ENCODE measurements at places on chromosomes 5 and 9. TPM values are rescaled to one million over a fixed set of nuclear protein-coding genes. Genes with fewer than 3 reads are reported as not detected.

DNA sequence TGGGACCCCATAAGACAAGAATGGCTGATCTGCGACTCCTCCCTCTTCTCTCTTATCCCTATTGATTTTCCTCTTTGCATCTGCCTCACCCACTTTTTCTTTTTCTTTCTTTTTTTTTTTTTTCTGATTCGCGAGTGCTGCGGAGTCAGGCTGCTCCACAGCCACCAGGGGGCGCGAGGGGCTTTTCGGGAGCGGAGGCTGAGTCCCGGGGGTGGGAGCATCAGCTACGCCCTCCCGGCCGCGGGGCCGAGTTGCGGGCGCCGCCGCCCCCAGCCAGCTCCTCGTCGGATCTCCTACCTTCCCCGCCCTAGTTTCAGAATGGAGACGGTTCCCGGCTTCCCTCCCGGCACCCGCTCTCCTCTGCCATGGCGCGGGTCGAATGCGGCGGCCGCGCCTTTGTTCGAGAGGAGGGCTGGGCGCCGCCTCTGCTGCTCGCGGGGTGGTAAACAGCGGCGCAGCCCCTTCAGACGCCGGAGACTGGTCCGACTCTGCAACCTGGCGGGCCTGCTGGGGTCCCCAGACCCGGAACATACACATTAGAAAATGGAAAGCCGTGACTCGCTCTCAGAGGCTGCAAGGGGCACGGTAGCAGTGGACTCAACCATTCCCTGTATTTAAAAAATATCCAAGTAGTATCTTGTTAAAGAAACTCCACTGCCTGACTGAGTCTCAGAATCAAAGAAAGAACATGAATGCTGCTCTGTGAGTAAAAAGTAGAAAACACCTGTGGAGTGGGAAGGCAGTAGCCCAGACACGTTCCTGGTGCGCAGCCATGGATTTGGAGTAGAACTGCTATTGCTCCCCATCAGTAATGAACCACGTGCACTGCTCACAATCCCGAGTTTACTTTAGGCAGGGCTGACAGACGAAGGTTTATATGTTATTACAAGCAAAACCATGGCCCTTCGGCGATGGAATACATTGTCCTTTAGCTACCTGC, 55.7 kb downstream of the DPYSL3 start:
- peak overlapping the region; percentile 90 for H3K4me3 ChIP-seq
- H3K27ac ChIP-seq: peak overlapping the region; percentile 89
- no peaks in the 10 kb centered on the region for H3K36me3 ChIP-seq
- peaks cover 23% of the 10 kb centered on the region for H3K4me1 ChIP-seq
- H3K27me3 ChIP-seq: no peaks in the 10 kb centered on the region

GRCh38 chr9:91291866-91292265, 69.9 kb downstream of the AUH start:
- no peak overlapping the region for H3K4me3 ChIP-seq
- H3K4me1 ChIP-seq: no peaks in the 10 kb centered on the region
- H3K27me3 ChIP-seq: no peaks in the 10 kb centered on the region

GRCh38 chr9:106639873-106640568, 222.9 kb upstream of the ZNF462 start:
- H3K27me3 ChIP-seq: no peaks in the 10 kb centered on the region
- no peak overlapping the region for H3K4me3 ChIP-seq
- H3K4me1 ChIP-seq: no peaks in the 10 kb centered on the region
- H3K27ac ChIP-seq: no peak overlapping the region
- DNase-seq: no peak
- no peaks in the 10 kb centered on the region for H3K36me3 ChIP-seq

DNA sequence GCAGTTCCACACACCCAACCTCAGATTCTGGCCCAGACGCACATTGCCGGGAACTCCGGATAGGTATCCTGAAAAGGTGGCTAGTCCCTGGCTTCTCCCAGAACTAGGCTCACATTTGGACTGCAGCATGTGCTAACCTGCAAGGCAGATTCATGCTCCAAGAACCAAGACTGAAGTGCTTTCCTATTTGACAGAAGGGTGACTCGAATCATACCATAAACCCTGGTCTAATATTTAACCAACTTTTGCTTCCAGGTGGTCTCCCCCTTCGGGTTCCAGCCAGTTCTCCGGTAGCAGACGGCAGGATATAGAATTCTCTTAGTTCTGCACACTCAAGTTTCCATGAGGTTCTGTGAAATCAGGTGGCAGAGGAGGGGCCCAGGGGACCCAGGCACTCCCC, 7.6 kb downstream of the PTGES start:
- no peaks in the 10 kb centered on the region for H3K36me3 ChIP-seq
- no peak for DNase-seq
- no peak overlapping the region for H3K4me3 ChIP-seq
- peaks cover 5% of the 10 kb centered on the region for H3K4me1 ChIP-seq

GRCh38 chr9:113492343-113493202, 29.0 kb downstream of the RGS3 start:
- H3K27ac ChIP-seq: peak overlapping the region; percentile 19
- DNase-seq: no peak
- H3K4me3 ChIP-seq: no peak overlapping the region
- no peaks in the 10 kb centered on the region for H3K27me3 ChIP-seq
- peaks cover 13% of the 10 kb centered on the region for H3K4me1 ChIP-seq

DNA sequence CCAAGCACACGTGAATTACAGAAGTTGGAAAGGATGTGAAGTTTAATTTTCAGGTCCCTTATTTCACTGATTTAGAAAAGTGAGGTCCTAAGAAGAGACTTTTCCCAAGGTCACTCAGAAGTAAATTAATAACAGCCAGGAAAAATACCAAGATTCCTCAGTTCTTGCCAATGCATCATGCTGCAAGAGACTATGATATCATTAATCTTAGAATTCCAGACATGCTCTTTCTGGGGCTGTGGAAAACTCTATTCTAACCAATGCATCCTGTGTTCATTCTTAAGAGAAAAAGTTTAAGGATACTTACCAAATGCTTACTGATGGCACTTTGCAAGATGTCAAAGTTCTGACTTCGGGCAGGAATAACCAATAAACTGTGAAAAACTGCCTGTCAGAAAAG, 42.8 kb downstream of the TEX10 start:
- H3K36me3 ChIP-seq: peaks cover 4% of the 10 kb centered on the region
- H3K27me3 ChIP-seq: no peaks in the 10 kb centered on the region
- DNase-seq: no peak
- no peaks in the 10 kb centered on the region for H3K4me1 ChIP-seq
- no peak overlapping the region for H3K27ac ChIP-seq

GRCh38 chr5:96141749-96142148, 180.1 kb upstream of the ELL2 start:
- peaks cover 19% of the 10 kb centered on the region for H3K4me1 ChIP-seq
- DNase-seq: no peak
- no peaks in the 10 kb centered on the region for H3K36me3 ChIP-seq
- H3K4me3 ChIP-seq: no peak overlapping the region
- no peak overlapping the region for H3K27ac ChIP-seq

DNA sequence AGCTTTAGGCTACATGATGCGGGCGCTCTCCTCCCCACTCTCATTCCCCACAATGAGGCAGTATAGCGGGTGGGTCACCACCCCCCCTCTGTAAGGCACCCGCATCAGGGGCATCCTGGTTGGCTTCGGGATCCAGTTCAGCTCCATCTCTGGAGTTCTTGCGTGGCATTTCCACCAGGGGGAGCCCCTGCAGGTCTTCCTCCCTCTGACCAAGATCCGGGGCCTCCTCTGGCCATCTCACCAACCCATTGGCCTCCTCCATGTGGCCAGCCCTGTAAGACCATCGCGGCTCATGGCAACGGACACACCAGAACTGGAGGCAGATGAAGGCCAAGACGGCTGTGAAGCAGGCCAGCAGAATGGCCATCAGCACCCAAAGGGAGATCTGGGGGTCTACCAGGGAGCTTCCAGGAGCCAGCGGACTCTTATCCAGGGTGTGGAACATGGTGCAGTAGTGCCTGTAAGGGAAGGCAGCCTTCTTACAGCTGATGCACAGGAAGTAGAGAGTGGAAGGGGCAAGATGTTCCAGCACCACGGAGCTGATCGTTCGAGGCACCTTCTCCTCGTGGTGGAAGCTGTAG, 77.0 kb downstream of the CYFIP2 start:
- H3K27ac ChIP-seq: no peak overlapping the region
- no peaks in the 10 kb centered on the region for H3K36me3 ChIP-seq
- no peaks in the 10 kb centered on the region for H3K4me1 ChIP-seq

- H3K4me1 ChIP-seq: no peaks in the 10 kb centered on the region
- no peak overlapping the region for H3K27ac ChIP-seq
- no peaks in the 10 kb centered on the region for H3K36me3 ChIP-seq
- DNase-seq: peak; percentile 81
- no peak overlapping the region for H3K4me3 ChIP-seq
- H3K27me3 ChIP-seq: no peaks in the 10 kb centered on the region
These were observed 316.3 kb downstream of the MCTP1 start for GRCh38 chr5:94968507-94969095.

DNA sequence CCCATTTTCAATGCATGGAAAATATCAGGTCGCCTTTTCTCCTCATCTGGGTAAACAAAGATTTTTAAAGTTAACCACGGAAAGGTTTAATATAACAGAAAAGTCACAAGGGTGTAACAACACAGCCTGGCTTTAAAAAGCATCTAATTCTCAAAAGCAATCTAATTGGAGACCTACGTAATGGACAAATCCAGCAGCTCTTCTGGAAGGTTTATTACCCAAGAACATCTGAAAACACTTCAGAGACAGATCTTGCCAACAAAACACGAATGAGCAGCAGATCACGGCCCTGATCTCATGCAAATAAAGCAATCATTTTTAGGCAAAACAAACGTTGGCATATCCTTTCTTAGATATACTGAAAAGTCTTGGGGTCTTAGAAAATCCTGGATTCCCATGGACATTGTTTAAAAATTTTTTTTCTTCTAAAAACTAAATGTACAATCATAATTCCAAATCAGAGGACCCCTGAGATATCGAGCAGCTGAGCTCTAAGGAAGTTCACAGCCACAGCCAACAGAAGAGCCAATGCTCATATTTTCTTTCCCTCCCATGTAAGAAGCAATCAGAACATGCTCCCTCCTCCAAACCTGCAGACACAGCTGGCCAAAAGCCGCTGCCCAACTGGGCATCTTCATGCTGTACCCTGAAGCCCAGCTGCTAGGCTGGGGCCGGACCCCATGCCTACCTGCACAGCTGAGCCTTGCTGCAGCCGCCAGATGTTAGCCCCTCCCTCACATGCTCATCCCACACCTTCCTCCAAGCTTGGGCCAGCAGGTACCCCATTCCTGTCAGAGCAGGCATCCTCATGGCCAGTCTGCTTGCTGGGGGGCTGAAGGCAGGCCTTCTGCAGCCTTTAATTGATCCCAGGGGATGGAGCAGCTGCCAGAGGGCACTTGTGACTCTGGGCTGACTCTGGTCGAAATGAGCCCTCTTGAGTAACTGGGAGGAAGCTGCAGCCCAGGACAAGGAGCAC, 11.2 kb downstream of the ANKS6 start:
- H3K27ac ChIP-seq: no peak overlapping the region
- DNase-seq: no peak

GRCh38 chr5:168390491-168390890, 95.8 kb upstream of the RARS1 start:
- no peaks in the 10 kb centered on the region for H3K4me1 ChIP-seq
- no peaks in the 10 kb centered on the region for H3K36me3 ChIP-seq
- DNase-seq: no peak
- no peaks in the 10 kb centered on the region for H3K27me3 ChIP-seq
- H3K27ac ChIP-seq: no peak overlapping the region

GRCh38 chr5:160253441-160253840, 24.1 kb downstream of the FABP6 start:
- H3K4me3 ChIP-seq: no peak overlapping the region
- H3K27ac ChIP-seq: no peak overlapping the region
- no peaks in the 10 kb centered on the region for H3K4me1 ChIP-seq
- no peak for DNase-seq

DNA sequence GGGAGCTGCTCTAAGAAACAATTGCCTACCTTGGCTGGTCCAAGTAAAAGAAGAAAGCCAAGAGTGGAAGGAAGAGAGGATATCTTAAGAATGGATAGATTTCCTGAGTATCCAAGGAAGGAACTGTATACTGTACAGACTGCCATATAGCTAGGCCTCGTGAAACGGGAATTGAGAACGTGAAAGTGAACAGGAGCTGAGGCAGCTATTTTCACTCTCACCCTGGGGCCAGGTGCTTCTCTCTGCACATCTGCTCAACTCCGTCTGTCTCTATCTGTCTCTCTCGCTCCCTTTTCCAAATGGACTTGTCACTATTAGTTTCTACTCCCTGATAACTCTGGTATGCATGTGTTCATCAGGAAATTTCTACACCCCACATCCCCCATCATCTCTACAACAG, 35.9 kb upstream of the TESK1 start:
- no peaks in the 10 kb centered on the region for H3K27me3 ChIP-seq
- no peaks in the 10 kb centered on the region for H3K36me3 ChIP-seq
- no peaks in the 10 kb centered on the region for H3K4me1 ChIP-seq
- H3K27ac ChIP-seq: no peak overlapping the region

DNA sequence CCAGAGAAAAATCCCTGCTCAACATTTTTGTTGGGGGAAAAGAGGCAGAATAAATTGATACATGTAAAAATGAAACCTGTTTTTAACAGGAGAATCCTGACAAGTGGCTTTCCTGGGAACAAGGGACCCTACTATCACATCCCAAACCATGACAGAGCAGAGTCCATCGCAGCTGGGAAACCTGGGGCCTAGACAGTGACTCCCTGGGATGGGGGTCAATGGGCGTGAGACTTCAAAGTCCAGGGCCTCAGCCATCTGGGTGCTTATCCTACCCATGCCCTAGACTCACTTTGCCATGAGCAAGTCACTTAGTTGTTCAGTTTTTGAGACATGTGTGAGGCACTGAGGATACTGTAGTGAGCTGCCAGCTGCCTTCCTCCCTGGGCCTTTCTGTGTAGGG, 5.7 kb downstream of the TCOF1 start:
- no peak overlapping the region for H3K4me3 ChIP-seq
- H3K4me1 ChIP-seq: peaks cover 6% of the 10 kb centered on the region
- H3K27ac ChIP-seq: no peak overlapping the region
- no peak for DNase-seq
- no peaks in the 10 kb centered on the region for H3K36me3 ChIP-seq

DNA sequence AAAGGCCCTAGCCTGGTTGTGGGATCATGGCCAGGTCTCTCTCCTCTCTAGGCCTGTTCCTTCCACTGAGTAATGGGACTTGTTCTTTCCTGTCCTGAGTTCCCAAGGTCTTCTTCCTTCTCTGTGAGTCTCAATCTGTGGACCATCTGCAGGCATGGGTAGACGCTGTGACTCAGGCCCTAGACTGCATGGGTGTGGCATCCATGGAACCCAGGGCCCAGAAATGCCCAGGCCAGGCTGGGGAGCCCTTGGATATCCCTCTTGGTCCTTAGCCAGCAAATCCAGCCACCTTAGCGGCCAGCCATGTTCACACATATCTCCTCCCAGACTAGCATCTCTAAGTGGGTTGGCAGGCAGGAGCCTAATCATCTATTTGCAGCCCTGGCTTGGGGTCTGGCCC, 2.3 kb upstream of the ACSL6 start:
- H3K4me1 ChIP-seq: no peaks in the 10 kb centered on the region
- H3K36me3 ChIP-seq: no peaks in the 10 kb centered on the region
- no peak overlapping the region for H3K27ac ChIP-seq
- no peak overlapping the region for H3K4me3 ChIP-seq
- peaks cover 70% of the 10 kb centered on the region for H3K27me3 ChIP-seq

GRCh38 chr5:114636271-114636670, 274.4 kb downstream of the KCNN2 start:
- H3K36me3 ChIP-seq: no peaks in the 10 kb centered on the region
- no peak overlapping the region for H3K27ac ChIP-seq
- H3K4me1 ChIP-seq: no peaks in the 10 kb centered on the region
- no peak overlapping the region for H3K4me3 ChIP-seq

HTR4 gene
- 0.29 TPM for polyA plus RNA-seq

ZFAND5 gene
- 208 TPM for polyA plus RNA-seq

SPATA9 gene
- polyA plus RNA-seq: 0.17 TPM

CLIC3 gene
- 45.0 TPM for polyA plus RNA-seq

BTNL3 gene
- polyA plus RNA-seq: 21.2 TPM

ZDHHC11 gene
- 8.5 TPM for polyA plus RNA-seq

FKTN gene
- polyA plus RNA-seq: 1.8 TPM

TMEM161B gene
- polyA plus RNA-seq: 9.0 TPM

GRM6 gene
- polyA plus RNA-seq: not detected

PITX1 gene
- polyA plus RNA-seq: 141 TPM

IFNE gene
- polyA plus RNA-seq: not detected

TRIM7 gene
- polyA plus RNA-seq: not detected
